ENCODE measurements at places on chromosomes 12 and 14.

- no peak for DNase-seq
Measured at GRCh38 chr14:76421662-76422061, 45.7 kb downstream of the ESRRB start.

GRCh38 chr12:24138041-24138440 is 188.6 kb upstream of the SOX5 start:
- DNase-seq: no peak

- no peak for DNase-seq
Measured at GRCh38 chr12:127500512-127501035, 766.4 kb upstream of the TMEM132C start.

- DNase-seq: no peak
Measured at GRCh38 chr12:99260456-99260996, 387.0 kb upstream of the GARIN6 start.

DNA sequence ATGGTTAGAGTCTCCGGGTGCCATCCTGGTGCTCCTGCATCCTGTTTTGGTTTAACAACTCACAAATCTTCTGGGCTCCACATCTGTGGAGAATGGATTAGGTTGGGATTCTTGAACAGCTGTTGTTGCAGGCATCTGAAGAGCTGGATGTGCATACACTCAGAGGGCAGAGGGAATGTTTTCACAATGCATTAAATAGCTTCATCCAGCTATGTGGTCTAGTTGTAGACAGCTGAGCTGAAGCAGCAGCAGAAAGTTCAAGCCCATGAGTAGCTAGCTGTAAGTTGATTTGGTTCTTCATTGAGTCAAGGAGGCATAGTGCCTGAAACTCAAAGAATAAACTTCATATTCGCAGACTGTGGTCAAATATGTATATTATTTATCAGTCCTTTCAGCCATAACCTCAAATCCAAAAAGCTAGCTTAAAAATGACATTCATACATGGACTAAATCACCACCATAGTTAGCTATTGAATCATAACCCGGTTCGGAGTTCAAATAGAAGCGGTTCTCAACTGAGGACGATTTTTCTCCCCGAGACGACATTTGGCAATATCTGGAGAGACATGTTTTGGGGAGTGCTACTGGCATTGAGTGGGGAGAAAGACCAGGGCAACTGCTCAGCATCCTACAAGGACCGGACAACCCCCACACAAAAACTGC is 858 bp upstream of the ANKRD13A start:
- no peak for DNase-seq

DNA sequence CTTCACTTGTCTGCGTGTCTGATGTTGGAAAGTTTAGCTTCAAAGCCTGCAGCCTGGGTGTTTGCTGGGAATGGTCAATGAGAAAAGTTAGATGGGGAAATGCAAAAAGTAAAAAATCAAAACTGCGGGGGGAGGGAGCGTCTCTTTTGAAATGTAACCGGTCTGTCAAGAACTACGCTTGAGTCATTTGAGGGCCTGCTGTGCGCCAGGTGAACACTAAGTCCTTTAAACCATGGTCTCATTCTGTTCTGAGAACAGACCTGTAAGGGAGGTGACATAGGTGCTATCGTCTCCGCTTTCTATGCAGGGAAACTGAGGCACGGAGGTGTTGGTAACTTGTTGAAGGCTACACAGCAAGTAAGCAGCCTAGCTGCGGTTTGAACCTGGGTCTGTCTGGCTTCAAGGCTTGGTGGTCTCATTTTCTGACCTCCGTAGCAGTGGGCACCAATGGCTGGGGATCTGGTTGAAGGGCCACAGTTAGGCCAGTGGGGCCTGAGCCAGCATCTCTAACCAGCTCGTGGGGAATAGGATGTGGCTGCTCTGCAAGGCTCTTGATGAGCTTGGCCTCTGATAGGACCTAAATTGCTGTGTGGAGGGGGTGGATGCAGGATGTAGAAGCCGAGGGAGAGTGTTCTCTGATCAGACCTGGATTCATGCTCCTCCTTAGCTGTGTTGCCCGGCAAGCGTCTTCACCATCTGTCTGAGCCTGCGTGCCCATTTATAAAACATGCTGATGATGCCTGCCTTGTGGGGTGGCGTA is 41.5 kb downstream of the KCTD10 start:
- DNase-seq: no peak

DNA sequence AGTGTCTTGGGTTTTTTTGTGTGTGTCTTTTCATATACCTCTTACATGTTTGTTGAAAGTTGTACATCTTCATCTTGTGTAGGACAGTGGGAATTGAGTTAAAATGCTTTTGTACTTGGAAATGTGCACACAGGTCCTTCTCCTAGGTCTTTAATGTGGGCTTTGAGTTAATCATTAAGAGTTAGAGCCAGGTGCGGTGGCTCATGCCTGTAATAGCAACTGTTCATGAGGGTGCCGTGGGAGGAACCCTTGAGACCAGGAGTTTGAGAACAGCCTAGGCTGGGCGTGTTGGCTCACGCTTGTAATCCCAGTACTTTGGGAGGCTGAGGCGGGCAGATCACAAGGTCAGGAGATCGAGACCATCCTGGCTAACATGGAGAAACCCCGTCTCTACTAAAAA is 13.9 kb downstream of the CLECL1 start:
- DNase-seq: no peak

- DNase-seq: no peak
Measured at GRCh38 chr12:56071648-56072047, 8.3 kb upstream of the ERBB3 start.

DNA sequence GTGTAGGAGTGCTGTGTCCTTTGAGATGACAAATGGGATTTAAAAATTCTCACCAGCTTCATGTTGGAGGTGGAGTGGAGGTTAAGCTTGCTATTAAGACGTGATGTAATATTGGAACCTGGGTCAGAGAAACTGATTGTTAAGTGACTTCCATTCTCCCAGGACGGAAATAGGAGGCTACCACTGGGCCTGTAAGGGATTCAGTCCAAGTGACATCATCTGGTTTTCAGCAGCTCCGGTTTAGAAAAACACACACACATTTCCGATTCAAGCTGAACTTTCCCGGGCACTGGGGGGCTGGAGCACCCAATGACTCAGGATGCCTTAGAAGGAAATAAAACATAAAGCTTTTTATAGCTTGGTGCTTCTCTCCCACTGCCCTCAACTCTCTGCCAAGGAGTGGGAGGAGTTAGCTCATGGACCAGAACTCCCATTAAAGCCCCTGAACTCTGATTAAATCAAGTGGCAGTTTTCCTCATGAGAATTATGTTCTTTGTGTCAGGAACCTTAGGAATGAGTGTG is 12.4 kb downstream of the CALM1 start:
- DNase-seq: peak; percentile 92

GRCh38 chr14:70354204-70354603 is 5.3 kb downstream of the COX16 start:
- DNase-seq: no peak

- no peak for DNase-seq
Measured at GRCh38 chr12:120048263-120048662, 59.2 kb downstream of the BICDL1 start.

- DNase-seq: no peak
Measured at GRCh38 chr12:54650409-54650808, 2.2 kb upstream of the DCD start.

- DNase-seq: no peak
Measured at GRCh38 chr12:129459886-129460285, 443.9 kb downstream of the TMEM132D start.

DNA sequence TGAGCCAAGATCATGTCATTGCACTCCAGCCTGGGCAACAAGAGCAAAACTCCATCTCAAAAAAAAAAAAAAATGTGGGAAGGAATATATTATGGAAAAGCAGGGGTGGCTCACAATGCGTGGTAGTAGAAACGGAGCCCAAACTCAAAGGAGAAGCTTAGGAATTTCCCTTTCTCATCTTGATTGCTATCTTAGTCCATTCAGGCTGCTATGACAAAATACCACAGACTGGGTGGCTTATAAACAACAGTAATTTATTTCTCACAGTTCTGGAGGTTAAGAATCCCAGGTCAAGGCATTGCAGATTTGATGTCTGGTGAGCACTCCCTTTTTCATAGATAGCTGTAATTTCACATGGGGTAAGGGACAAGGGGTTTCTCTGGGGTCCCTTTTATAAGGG is 153.8 kb upstream of the KRR1 start:
- no peak for DNase-seq

GRCh38 chr12:39369756-39370155 is 73.2 kb downstream of the KIF21A start:
- no peak for DNase-seq

DNA sequence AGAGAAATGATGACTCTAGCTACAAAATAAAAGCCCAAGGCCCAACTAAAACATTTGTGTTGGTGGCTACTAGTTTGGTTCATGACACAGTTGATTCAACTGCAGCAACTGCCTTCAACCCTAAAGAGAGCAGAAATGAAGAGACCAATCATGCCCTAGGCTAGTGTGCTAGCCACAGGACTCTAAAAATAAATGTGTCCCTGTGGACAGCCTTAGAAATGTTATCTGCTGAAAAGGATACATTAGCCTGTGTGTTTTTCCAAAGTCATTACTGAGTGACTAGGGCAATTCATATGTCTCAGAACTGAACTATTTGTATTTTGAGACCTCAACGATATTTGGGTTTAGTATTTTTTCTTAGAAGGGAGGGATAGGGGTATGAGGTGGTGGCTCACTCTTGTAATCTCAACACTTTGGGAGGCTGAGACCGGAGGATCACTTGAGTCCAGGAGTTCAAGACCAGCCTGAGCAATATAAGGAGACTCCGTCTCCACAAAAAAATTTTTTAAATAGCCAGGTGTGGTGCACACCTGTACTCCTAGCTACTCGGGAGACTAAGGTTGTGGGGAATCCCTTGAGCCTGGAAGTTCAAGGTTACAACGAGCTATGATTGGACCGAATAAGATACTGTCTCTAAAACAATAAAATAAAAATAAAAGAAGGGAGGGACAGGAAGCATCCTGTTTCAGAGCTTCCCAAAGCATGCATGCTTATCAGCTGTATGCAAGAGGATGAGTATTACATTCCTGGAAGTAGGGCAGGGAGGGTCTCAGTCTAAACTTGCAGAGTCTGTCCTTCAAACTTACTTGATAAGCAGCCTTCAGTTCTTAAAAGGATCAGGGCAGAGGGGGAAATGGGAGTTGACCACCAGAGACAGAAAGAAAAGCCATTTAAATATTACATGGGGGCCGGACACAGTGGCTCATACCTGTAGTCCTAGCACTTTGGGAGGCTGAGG is 29.6 kb upstream of the NAP1L1 start:
- DNase-seq: no peak

- DNase-seq: no peak
Measured at GRCh38 chr12:29566441-29566840, 69.0 kb upstream of the OVCH1 start.

DNA sequence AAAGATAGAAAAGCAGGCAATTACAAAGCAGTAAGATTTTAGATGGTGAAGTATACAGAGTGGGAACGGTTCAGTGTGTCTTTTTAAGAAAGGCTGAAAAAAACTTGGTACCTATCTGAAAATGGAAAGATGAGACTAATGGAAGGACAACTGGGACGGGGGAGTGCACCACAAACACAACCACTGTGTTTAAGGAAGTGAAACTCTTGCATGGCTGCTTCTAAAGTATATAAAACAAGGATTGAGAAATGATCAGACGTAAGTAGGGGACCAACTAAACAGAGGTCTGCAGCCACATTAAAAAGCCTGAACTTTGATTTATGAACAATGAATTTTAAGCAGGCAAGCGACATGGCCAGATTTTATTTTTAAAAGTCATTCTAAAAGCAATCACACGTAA is 328.6 kb downstream of the MDGA2 start:
- no peak for DNase-seq
